ENCODE measurements at places on chromosomes 7 and 10.

GRCh38 chr7:55475855-55476803 lies 96.2 kb downstream of the VOPP1 start:
- no peak for DNase-seq

DNA sequence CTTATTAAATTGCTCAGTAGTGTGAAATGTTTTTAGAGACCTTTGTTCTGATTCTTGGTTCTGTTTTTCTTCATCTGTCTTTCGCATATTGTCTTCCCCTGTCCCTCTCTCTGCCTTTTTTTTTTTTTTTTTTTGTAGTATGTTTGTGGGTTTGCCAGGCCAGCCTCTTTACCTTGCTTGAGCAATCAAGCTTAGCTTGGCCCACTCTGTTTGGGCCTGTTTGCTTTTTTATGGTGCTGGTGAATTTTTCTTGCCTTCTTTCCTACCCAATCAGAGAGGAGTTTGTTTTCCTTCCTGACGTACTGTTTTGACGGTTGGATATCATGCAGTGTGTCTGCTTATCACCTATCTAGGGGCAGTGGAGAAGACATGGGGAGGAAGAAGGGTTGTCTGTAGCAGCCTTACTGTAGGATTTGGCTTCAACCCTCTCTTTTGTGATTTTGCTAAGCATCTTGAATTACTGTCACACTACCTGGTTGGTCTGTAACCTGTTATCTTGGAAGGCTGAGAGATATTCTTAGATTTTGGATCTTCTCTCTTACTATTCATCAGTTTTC lies 64.0 kb downstream of the BBS9 start:
- no peak for DNase-seq

DNA sequence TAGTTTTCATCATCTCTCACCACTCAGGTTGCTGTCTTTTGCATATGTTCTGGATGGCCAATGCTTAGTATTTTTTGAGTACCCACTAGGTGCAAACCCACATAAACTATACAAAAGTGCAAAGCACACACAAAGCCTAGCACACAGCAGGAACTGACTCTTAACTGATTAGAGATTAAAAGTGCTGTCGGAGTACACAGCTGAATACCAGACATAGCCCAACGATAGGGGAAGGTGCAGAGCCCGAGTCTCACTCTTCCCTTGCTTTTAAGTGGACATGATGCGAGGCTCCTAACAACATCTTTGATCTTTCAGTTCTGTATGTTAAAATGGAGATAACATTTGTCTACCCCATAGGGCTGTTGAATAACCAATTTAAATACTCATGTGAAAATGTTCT lies 90.8 kb downstream of the DPY19L1 start:
- no peak for DNase-seq

- no peak for DNase-seq
Observed at GRCh38 chr10:75352650-75353049, 48.9 kb downstream of the ZNF503 start.

- no peak for DNase-seq
Observed at GRCh38 chr7:82202107-82202506, 241.5 kb downstream of the CACNA2D1 start.

- no peak for DNase-seq
Observed at GRCh38 chr7:139995017-139995915, 67.5 kb downstream of the PARP12 start.

DNA sequence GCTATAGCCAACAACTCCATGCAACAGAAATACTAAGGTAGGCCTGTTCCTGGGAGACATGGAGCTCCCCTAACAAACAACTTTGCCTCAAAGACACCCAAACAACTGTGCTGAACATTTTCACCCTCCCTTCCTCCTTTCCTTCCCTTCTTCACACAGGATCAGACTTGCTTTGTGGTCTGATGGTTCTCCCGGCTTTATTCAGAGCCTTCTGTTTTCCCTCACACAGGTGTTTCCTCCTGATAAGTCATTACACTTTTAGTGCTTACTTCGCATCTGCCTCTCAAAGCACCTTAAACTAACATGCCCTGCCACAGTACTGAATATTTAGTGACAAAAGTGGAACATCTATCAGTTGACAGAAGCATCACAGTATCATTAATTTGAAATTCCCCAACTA lies 56.3 kb upstream of the YAE1 start:
- DNase-seq, result no peak

- DNase-seq, result no peak
Observed at GRCh38 chr7:8536431-8536830, 103.0 kb downstream of the NXPH1 start.

DNA sequence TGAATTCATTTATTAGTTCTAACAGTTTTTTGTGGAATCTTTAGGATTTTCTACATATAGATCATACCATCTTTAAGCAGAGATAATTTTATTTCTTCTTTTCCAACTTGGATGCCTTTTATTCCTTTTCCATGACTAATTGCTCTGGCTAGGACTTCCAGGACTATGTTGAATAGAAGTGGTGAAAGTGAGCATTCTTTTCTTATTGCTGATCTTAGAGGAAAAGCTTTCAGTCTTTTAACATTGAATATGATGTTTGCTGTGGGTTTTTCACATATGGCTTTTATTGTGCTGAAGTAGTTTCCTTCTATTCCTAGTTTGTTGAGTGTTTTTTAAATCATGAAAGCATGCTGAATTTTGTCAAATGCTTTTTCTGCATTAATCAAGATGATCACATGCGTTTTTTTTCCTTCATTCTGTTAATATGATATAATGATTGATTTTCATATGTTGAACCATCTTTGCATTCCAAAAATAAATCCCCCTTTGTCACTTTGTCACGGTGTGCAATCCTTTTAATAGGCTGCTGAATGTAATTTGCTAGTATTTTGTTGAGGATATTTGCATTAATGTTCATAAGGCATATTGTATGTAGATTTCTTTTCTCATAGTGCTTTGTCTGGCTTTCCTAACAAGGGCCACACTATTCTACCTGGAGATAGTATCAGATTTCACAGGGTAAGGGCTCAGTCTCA lies 92.9 kb downstream of the ZNF467 start:
- no peak for DNase-seq

GRCh38 chr7:94183891-94184290 lies 179.7 kb upstream of the BET1 start:
- DNase-seq, result no peak

- DNase-seq, result no peak
Observed at GRCh38 chr10:821322-821721, 110.2 kb downstream of the LARP4B start.

GRCh38 chr10:553233-553632 lies 136.2 kb downstream of the DIP2C start:
- no peak for DNase-seq

- DNase-seq, result no peak
Observed at GRCh38 chr7:95861041-95861440, 88.7 kb downstream of the DYNC1I1 start.

GRCh38 chr10:119333146-119333792 lies 125.9 kb downstream of the GRK5 start:
- no peak for DNase-seq

DNA sequence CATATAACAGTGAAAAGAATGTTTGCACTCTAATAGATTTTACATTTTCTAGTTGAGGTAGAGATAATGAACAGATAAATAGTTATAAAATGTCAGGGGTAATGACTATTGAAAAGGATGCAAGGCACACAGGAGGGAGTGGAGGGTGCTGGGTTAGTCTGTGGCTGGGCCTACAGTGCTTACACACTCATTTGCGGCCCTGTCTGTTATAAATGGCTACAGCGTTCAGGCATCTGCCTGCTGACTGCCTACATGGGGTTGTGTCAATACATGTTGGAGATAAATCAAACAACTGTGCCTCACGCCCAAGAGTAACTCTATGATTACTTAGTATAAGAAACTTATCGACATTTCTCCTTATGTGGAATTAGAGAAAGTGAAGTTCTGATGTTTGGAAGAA lies 313.3 kb downstream of the ACTR3B start:
- no peak for DNase-seq
